DMS153 (cell line): ENCODE measurements at places on chromosomes 3 and 15.

DNA sequence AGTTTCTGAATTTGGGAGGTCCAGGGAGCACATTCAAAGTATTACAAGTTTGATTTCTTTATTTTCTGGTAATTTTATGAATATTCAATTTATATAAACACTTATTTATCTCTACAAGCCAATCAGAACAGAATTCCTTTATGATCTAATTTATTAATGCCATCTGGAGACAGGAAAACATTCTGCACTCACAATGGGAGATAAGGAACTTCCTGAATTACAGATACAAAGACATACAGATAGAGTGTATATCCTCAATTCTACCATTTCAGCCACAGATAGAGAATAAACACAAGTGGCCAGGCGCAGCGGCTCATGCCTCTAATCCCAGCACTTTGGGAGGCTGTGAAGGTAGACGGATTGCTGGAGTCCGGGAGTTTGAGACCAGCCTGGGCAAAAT is 86.0 kb downstream of the IQCH start:
- DNase-seq = no peak

- peak; percentile 16 for DNase-seq
Observed at GRCh38 chr15:99014803-99015697, 7.5 kb upstream of the PGPEP1L start.

DNA sequence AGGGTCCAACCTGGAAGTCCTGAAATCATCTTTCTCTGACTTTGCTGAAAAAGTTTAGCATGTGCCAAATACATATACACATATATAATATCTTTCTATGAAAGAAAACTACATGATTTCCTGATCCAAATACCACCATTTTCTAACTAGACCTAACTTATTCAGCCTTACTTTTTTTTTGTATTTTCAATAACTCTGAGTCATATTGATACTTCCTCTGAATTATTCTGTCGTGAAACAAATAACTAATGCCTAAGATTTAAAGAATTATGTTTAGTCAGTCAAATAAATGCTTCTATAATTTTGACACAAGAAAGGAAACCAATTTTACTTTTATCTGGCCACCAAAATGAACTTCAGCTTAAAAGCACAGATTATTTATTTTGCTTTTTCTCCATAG is 760.2 kb upstream of the GBE1 start:
- DNase-seq = no peak

DNA sequence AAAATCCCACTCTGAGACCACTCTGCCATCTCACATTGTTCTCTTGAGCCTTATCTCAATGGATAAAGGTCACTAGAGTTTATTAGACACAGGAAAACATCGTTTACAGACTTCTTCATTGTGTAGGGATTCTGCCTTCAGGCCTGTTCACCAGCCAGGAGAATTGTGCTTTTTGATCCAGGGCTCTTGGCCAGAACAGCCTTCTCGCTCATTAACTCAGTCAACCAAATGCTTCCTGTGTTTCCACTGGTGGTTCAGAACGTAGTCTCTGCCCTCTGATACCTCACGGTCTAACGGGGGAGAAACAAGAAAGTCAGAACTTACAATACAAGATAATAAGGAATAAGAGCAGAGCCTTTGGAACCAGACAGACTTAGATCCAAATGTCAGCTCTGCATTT is 54.2 kb upstream of the TSEN2 start:
- no peak for DNase-seq

DNA sequence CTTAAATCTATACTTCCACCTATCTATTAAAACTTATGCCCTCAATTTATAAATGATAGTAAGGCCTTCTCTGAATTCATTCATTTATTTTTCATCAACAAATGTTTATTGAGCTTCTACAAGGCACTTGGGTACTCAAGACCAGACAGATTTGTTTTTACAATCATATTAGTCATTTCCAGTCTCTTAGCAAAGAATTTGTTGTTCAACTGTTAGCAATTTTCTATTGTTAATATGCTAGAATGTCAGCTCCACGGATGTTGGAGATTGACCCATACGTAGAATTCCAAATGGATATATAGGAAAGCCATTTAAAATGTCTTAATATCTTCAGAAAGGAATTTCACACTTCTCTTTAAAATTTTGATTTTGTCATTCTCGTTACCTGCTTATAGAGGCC is 36.7 kb downstream of the ZBTB38 start:
- no peak for DNase-seq

GRCh38 chr3:194277104-194277785 is 73.9 kb downstream of the CPN2 start:
- DNase-seq = no peak

GRCh38 chr3:141489203-141489602 is 2.4 kb downstream of the RASA2 start:
- DNase-seq = no peak

DNA sequence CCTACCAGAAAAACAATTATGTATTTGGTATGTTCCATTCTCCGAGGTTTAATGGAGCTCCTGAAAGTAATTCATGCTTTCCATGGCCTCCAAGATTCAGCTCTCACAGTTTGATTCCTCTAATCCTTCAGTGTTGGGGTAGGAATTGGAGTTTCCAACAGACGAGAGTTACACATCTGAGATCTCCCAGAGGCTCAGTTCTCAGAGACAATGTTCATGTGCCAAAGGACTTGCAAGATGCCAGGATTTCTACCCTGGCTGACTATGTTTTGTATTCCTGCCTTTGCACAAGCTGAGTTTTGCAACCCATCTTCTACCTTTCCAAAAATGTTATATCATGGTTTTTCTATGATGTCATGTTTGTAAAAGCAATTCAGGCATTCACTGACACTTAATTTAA is 322.9 kb downstream of the ERC2 start:
- DNase-seq = no peak

DNA sequence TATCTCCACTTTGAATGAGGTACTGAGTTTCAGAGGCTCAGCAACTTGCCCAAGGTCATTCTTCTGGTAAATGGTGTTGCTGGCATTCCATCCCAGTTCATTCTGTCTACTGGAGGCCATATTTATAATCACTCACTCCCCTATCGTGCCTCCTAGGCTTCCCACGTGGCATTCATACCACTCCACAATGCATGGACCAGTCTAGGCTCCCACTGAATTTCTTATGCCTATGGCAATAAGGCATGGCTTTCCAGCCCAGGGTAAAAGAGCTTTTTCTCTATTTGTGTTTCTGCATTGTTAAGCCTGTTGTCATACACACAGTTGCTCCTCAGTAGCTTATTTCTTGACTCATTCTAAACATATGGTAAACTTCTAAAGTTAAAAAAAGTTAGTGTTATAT is 19.9 kb downstream of the BBX start:
- no peak for DNase-seq

DNA sequence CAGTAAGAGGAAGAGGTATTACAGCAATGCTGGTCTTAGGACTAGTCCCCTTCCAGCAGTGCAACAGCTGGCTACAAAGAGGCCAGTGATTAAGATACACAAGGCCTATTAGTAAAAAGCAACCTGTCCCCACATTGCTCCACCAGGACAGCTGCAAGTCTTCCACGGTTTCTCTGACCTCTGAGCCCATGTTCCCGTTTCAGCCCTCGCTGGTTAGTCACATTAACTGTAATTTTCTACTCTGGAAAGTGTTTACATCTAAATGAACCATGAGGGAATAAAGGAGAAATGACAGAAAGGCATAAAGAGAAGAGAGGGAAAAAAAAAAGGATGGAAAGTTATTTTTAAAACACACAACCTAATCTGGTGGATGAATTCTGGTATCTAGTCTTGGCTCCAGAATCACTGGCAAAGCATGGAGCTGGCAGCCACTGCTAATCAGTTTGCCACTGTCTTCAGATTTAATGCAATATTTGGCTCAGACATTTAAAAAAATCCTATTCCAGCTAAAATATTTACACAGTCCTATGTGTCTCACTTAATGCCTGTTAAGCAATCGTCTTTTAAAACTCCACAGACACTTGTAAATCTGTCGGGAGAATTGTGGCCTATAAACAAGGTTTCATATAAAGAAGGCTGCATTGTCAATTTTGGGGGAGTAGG is 154.9 kb downstream of the GREM1 start:
- no peak for DNase-seq

DNA sequence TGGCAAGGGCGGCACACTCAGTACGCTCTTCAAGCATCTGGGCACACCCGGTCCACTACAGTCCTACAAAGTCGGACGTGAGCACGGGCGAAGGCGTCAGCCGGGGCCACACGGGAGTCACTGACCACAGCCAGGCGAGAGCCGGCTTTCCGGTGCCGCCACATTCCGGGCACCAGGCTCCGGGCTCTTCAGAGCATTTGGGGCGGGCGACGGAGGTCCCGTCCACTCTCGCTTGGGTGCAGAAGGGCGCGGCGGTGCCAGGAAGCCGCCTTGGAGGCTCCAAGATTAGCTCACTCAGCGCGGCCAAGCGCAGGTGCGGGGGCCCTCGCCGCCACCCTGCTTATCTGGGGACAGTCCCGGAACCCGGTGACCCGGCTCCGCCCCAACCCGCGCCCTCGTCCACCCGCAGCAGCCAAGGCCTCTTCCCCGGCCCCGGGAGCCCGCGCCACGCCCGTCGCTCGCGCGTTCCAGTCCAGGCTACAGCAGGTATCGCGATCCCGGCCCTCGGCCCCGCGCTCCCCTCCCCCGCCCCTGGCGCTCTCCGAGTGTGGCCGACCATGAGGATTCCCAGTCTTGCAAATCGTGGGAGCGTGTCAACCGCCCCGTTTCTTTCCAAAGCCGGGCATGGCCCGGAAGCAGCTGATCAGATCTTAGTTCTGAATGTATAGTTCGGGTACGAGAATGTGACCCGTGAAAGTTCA is at the start of gene ADPRH:
Gene ADPRH (plus strand): TSS at position 127 of the 701 bp plus-strand sequence. CDS start 2,678 bp downstream, outside the sequence.
- DNase-seq = peak; percentile 62

- DNase-seq = no peak
Observed at GRCh38 chr3:118782755-118783202, 251.9 kb downstream of the IGSF11 start.

DNA sequence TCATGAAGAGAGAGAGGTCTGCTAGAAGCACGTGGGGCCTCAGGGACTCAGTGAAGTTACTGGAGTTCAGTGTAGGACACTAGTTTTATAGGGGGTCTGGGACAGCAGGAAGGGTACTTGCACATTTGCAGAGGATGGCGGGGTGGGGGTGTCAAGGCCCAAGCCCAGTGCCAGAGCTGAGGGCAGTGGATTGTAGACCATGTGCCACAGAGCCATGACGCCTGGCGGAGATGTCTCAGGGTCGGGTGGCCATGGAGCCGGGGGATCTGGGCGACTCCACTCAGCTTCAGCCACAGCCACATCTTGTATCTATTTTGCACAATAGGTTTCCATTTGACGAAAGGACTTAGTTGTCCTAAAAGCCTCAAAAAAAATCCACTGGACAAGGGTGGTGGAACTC is 50.4 kb upstream of the RGMA start:
- DNase-seq = no peak

DNA sequence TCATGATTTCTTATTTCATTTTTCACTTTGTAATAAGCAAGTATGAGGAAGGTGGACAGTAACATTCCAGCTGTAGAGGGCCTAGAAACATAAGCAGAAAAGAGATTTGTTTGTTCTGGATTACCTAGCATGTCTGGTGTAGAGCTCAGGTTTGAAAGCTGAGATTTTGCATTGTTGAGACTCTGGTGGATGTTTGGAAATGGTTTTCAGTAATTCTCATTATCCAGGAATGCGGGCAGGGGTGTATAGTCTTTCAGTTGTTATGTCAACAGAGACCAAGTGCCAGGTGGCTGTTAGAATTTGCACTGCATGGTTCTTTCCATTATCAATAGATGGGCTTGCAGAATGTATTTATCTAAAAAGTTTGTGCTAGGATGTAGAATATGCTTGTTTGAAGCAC is 10.9 kb downstream of the GPD1L start:
- DNase-seq = no peak

- DNase-seq = peak; percentile 27
Observed at GRCh38 chr3:58173669-58174398, 36.9 kb downstream of the DNASE1L3 start.

DNA sequence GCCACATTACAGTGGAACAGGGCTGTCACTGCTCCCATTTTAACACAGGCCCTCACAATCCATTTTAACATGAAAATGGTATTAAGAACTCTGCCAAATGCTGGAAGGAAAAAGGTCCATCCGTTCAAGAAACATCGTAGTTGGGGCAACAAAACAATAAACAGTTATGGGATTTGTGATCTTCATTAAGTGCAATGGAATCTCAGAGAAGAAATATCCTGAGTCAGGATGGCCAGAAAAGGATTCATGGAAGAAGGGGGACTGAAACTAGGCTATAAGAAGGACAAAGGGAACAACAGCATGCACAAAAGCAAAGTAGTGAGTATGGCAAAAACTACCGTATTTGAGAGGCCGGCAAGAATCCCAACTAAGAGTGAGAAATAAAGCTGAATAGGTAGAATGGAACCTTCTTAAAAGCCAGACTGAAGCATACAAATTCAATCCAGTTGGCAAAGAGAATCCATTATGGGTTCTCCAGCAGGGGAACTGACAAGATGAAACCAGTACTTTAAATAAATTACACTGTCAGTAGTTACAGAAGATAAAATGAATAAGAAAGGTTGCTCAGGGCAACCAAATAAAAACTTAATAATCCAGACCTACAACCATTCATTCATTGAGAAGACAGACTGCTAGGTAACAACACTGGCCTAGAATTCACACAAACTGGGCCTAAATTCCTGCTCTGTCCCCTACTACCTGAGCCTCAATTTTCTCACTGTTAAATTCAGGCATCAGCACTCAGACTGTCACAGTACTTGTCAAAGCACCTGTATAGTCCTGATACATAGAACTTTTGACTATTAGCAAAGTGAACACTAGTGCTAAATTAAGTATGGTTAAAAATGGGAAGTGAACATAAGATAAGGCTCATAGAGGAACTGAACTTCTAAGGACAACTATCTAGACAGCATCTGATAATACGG is 6.3 kb downstream of the TBL1XR1 start:
- DNase-seq = no peak

DNA sequence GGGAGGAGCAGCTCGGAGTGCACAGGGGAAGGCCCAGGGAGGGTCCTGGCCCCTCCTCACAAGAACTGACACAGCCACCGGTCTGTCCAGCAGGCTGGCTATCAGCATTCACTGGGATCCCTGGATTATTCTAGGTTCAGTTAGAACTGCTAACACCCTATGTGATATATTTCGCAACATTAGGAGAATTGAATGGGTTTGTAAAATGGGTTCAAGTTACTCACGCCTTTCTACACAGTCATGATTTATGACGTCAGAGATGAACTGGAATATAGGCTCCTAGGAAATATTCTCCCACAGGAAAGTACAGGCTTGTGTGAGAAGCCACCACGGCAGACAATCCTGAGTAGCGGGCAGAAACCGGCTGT is 969 bp upstream of the BSN start:
- no peak for DNase-seq

GRCh38 chr15:98018761-98019351 is 58.4 kb downstream of the ARRDC4 start:
- DNase-seq = no peak
